ENCODE measurements at places on chromosomes 2 and 18.

- DNase-seq = no peak
These were observed 72.7 kb upstream of the MAP3K20 start for GRCh38 chr2:173002751-173003541.

DNA sequence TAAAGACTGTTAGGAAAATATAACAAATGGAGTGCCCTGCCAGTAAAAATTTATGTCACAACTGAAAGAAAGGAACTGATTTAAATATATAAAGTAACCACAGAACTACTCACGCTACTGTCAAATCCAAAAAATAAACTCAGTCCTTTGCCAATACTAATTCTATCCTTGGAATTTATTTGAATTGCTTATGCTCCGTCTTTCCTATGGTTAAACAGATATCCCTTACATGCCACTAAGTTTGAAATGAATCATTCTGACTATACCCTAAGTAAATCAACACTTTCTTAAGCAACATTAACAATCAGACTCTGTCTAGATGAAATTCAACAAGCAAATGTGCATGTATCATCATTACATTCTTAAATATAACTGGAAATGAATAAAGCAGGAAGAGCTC is 9.8 kb downstream of the HNRNPLL start:
- peak; percentile 67 for DNase-seq

DNA sequence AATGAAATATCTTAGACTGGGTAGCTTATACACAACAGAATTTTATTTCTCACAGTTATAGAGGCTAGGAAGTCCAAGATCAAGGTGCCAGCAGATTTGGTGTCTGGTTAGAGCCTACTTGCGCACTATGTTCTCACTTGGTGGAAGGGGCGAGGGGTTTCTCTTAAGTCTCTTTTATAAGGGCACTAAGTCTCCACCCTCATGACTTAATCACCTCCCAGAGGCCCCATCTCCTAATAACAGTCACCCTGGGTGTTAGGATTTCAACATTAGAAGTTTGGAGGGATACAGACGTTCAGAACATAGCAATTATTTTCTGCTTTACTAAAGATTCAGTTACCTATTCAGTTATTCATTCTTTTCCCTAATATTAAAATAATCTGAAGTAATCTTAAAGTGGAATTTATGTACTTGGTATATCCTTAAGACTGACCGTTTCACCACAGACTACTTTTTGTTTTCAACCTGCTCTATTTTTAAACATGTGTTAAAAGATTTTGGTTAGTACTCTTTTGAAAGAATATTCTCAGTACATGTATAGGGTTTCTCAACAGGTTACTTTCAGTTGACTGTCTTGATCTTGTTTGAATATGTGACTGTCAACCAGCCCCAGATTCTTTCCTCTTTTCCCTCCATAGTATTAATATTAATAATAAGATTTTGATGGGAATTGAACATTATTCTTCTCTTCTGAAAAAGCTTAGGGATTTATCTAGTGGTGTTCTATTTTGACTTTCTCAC is 130.0 kb downstream of the TAF4B start:
- no peak for DNase-seq

GRCh38 chr2:148926291-148926961 is 51.4 kb downstream of the KIF5C start:
- DNase-seq = peak; percentile 36

- no peak for DNase-seq
These were observed 301.3 kb upstream of the RBMS1 start for GRCh38 chr2:160794926-160795325.

GRCh38 chr2:933734-934295 is 16.8 kb upstream of the SNTG2 start:
- no peak for DNase-seq

DNA sequence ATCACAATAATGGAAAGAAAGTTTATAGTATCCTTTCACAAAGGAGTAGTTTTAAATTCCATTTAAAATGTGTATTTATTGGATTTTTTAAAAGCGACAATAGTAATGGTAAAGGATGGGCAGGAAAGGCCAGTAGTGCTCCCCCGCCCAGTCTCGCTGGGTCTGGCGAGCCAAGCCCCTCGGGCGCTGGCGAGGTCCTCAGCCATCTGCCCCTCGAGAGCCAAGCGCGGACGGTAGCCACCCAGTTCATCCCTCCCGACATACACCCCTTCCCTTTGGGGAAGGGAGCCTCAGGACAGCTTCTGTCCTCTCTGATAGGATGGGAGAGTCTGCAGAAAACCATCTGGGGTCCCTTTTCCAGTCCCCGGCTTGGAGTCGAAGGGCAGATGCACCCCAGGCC is 45.2 kb downstream of the BOLA3 start:
- no peak for DNase-seq

DNA sequence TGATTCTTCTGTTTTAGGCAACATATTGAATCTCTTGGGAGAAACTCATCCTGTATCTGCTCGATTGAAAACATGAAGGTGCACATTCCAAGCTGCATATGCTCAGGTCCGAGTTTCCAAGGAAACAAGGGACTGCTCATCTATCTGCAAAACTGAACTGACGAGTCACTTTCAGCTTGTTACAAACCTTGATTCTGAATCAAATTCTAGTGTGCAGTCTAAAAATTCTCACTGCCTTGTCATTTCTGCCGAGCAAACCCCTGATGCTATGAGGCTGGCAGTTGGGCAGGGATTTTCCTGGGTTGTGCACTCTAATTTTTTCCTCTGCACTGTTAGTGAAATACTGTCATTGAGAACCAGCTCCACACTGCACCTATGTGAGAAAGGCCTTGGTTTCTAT is 101.3 kb upstream of the ETAA1 start:
- DNase-seq = peak; percentile 66

All from epithelial cell of esophagus (primary cell).